ENCODE measurements at places on chromosomes 7 and 10.

- peak; percentile 64 for DNase-seq
Measured at GRCh38 chr10:35447693-35448407, 111.5 kb downstream of the CCNY start.

DNA sequence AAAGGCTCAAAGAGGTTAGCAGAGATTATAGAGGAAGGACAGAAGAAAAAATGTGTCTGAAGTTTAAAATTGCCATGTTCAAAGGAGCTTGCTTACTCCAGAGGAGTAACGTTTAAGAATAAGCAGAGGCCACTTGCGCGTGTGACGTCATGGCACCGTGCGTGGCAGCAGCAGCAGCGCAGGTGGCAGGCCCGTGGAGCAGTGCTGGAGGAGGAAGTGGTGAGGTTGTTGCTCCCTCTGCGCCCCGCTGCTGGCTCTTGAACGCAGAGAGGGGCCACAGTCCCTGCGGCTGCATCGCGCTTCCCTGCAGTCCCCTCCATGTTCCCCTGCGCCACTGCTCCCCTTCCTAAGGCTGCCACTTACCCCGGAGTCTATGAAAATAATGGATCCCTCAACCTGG is 37.5 kb downstream of the GDI2 start:
- DNase-seq, result no peak

- DNase-seq, result no peak
Measured at GRCh38 chr10:63883861-63884260, 362.7 kb downstream of the REEP3 start.

DNA sequence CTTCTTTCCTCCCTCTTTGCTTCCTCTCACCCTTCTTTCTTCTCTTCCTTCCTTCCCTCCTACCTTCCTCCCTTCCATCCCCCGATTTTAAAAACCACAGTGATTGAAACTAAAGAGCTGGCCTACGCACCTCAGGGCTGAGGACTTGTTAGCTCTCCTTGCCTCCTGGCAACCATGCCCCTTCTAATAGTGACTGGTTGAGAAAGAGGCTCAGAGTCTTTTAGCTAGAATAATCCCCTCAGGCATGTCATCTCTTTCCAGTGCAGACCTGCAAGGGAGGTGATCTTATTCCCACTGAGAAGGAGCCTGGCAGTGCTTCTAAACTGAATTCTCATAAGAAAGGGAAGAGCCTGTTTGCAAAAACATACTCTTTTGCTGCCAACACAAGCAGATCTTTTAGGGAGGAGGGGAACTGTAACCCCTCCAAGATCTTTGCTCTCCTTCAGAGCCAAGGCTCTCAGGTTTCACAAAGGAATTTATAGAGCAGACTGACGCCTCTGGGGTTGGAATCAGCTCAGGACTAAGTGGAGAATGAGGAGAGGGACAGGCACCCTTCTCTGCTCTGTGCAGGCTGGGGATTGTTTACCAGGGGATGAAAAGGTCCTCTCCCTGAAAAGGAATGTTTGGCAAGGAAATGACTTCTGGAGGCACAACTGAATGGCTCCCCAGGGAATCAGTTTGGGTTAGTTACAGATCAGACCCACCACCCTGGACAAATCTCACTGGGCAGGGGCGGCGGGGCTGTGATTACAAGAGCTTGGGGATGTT is 9.4 kb upstream of the ANKRD1 start:
- DNase-seq, result peak; percentile 60

GRCh38 chr10:129899276-129900130 is 64.6 kb downstream of the EBF3 start:
- DNase-seq, result no peak

DNA sequence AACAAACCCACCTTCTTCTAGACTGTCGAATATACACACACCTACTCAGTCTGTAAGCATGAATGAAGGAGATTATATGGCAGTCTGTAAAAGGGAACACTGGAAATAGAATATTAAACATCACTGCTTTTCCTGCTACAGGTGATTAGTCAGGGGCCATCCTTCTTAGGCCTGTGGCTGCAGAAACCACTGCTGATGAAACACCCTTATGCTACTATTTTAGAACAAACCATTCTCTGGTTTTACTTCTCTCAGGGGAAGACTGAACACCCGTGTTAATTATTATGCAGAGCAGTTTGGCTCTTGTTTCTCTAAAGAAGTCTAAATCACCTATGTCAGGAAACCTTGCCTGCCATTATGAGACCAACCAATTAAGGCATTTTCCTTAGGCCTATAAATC is 351.1 kb upstream of the KLF6 start:
- DNase-seq, result no peak

GRCh38 chr7:134197345-134197744 is 70.2 kb downstream of the LRGUK start:
- DNase-seq, result no peak

DNA sequence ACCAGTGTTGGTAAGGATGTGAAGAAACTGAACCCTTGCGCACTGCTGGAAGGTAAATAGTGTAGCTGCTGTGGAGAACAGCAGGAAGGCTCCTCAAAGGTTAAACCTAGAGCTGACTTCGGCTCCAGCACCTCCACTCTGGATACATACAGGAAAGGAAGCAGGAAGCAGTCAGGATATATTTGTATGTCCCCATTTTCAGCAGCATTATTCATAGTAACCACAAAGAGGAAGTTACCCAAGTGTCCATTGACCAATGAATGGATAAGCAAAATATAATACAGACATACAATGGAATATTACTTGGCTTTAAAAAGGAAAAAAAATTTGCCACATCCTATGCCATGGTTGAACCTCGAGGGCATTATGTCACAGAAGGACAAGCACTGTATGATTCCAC is 15.0 kb downstream of the RET start:
- no peak for DNase-seq

DNA sequence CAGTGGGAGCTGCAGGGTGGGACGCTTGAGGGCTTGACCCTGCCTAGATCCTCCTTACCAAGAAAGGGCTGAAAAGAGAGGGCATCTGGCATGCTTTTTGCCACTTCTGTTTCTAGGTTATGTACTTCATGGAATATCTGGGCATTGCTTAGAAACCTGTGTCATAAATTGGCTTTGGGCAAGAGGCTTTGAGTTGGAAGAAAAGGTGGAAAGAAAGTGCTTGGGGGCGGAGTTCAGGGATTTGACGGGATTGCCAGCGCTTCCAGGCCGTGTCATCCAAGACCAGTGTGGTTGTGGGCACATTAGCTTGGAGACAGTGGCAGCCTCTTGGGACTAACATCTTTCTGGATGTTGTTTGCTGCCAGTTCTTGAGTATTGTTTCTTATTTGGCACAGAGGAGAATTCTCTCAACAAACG is 825 bp downstream of the ZNF862 start:
- DNase-seq, result no peak

GRCh38 chr10:132885451-132886210 is 56.7 kb downstream of the CFAP46 start:
- DNase-seq, result no peak

DNA sequence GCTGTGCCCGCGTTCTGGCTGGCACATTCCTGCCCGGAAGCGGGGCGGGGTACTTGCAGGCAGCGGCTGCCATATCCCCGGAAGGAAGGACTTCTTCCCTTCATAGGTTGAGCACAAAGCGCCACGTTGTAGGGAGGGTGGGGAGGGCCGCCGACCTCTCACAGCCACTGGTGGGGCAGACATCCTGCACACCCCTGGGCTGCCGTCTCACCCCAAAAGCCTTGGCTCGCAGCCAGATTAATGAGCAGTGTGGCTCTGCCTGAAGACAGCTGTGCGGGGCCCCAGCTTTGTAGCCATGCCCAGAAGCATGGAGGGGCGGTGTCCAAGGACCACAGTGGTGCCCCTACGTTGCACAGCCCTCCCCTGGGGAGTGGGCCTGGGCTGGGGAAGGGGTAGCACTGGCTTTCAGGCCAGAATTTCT is 54.3 kb upstream of the DPYSL4 start:
- DNase-seq, result no peak

GRCh38 chr10:69101451-69102095 is 13.7 kb downstream of the SRGN start:
- peak; percentile 38 for DNase-seq

GRCh38 chr7:51141451-51142003 is 175.1 kb downstream of the COBL start:
- DNase-seq, result peak; percentile 78

- DNase-seq, result peak; percentile 98
Measured at GRCh38 chr10:35379226-35380137, 43.2 kb downstream of the CCNY start.

DNA sequence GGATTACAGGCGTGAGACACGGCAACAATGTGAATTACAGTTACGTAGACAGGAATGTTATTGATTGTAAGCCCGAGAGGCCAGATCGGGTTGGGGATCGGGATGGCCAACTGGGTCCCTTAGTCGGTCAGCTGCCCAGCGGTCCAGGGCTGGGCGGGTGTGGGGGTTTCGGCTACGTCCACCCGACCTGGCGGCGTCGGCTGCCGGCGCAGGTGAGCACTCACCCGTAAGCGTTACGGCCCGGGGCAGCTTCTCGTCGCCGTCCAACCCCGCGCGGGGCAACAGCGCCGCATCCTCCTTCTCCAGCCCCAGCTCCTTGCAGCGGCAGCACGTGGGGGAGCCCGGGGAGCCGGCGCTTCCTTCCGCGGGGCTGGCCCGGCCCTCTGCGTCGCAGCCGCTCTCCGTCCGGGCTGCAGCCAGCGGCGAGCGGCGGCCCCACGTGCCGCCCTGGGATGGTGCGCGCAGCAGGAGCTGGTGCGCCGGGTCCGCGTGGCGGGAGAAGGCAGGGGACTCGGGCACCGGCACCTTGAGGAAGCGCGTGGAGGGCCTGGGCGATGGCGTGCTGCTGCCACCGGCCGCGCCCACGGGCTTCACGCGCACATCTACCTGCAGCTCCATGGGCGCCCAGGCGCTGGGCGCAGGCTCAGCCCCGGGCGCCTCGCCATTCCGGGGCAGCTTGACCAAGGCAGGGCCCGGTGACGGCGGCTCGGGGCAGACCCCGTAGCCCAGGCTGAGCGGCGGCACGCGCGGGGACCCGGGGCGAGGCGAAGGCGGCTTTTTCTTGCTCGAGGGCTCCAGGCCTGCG is 609 bp downstream of the KLRG2 start:
- peak; percentile 14 for DNase-seq

DNA sequence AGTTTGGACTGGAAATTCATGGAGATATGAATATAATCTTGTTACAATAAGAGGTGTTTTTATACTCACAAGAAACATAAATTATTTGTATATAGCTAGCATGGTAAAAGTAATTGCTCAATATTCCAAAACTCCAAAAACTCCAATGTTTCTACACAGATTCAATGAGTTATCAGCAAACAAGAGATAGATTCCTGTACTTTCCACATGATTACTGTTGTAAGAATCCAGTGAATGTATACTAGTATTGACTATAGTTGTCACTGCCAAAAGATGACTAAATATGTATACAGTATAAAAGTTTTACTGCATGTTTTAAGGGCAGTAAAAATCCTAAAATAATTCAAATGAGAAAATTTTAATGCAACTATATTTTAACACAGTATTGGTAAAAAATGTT is 10.7 kb downstream of the ATOH7 start:
- DNase-seq, result no peak

DNA sequence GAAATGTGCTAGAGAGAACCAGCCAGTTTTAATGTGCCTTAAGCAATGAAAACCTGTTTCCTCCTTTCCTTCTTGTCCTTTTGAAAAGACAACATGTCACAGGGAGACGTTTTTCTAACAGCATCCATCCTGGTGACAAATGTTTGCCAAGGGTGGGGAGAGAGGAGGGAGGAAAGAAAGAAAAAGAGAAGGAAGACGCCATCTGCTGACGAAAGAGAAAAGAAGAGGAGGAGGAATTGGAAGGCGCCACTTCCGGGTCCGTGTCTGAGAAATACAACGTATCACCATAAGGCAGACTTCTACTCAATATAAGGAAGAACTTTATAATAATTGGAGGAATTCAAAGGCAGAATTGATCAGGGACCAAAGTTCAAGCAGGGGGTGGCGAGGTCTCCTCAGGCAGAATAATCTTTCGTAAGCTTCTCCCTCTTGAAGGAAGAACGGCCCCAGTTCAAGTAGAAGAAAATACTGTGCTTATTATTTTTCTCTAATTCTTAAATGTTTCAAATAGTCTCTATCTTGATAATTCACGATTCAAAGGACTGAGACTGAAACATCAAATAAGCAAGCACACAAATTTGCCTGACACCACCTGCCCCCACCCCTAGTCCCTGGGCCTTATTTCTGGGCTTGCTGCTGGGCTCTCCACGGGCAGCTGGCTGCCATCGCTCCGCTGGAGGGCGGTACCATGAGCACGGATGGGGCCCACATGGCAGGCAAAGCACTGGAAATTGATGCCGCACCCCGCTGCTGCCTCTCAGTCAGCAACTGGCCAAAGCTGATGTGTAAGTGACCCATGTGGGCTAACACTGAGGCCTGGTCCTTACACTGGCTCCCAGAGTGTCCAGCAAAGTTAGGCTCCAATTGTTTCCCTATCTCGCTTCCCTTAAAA is 273.7 kb upstream of the KLF14 start:
- peak; percentile 18 for DNase-seq

All from lung microvascular endothelial cell (primary cell).